CD14-positive monocyte (primary cell): ENCODE measurements at places on chromosomes 2 and 18.

DNA sequence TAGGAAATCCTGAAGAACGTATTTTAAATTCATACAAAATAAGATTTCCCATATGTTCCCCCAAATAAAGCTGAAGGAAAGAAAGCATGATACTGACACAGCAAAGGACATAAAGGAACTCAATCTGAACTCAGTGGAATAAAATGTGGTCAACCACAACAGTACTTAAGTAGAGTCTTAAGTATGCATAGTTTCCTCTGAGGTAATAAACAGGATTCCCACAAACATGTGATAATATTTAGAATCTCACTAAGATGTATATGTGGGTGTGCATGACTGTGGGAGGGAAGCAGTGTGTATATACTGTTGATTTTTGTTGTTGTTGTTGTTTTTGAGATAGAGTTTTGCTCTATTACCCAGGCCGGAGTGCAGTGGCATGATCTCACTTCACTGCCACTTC is 69.3 kb downstream of the NOL10 start:
- no peak for DNase-seq

GRCh38 chr2:161088658-161089350 is 71.4 kb upstream of the TANK start:
- DNase-seq: no peak

- DNase-seq: no peak
Measured at GRCh38 chr2:30218814-30219213, 12.5 kb upstream of the LBH start.

DNA sequence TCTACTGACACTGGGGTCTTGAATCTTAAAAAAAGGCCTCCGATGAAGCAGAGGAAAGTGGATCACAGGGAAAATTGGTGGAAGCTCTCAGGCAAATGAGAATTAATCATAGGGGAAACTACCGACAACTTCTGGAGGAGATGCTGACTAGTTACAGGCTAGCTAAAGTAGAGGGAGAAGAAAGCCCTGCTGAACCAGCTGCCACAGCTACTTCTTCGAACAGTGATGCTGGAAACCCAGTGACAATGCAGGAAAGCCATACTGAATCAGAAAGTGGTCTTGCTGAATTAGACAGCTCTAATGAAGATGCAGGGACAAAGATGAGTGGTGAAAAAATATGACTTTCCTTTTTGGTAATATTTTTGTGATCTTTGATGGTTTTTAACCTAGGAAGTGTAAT is 44.9 kb upstream of the SLC3A1 start:
- DNase-seq: no peak

- no peak for DNase-seq
Measured at GRCh38 chr2:5798084-5798483, 105.9 kb downstream of the SOX11 start.

- DNase-seq: peak; percentile 46
Measured at GRCh38 chr18:5057386-5058348, 139.4 kb downstream of the AKAIN1 start.

- DNase-seq: no peak
Measured at GRCh38 chr18:43970656-43971055, 693.4 kb upstream of the SYT4 start.

GRCh38 chr18:57043241-57043640 is 103.6 kb upstream of the BOD1L2 start:
- DNase-seq: no peak

DNA sequence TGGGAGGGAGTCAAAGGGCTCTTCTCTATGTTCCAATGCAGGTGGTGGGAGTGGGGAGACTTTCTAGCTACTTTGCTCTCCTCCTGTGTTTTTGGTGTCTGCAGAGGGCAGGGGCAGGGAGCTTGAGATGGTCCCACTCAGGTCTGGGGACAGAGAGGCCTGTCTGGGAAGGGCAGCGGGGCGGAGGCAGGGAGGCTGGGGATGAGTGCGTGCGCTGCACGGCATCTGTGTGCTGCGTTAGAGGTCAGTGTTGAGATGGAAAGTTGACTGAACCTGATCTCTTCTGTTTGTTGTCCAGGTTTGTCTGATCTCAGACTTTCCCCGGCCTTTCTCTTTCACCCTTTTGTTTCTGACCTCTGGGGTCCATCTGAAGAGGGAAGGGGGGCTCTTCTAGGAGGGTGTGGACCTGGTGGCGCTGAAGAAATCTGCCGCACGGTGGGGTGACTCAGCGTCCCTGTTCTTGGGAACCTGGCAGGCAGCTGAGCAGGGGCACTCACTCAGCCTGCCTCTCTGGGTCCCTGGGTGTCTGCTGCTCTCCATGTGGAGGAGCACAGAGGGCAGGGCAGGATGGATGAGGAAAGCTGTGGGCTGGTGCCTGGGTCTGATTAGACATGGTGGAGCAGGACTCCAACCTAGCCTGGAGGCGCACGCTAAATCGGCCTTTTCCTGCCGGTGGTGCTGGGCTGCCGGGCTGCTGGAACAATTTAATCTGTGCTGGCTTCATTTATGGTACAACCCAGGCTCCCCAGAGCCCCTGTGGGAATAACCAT is 24.1 kb downstream of the IGFBP2 start:
- DNase-seq: no peak

DNA sequence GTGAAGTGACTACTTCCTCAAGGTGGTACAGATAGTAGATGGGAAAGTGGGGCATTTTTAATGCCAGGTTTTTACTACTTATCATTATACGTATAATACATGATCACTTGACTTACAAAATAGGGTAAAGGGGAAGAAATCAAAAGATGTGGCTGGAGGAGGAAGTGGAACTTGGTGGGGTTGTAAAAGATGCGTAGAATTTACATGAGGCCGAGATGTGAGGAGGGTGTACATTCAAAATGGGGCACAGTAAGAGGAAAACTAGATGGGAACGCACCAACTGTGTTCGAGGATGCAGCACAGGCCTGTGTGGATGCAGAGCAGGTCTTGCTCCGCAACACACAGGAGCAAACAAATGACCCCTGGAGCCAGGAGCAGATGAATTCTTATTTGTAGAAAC is 403.3 kb downstream of the TXNL1 start:
- no peak for DNase-seq

DNA sequence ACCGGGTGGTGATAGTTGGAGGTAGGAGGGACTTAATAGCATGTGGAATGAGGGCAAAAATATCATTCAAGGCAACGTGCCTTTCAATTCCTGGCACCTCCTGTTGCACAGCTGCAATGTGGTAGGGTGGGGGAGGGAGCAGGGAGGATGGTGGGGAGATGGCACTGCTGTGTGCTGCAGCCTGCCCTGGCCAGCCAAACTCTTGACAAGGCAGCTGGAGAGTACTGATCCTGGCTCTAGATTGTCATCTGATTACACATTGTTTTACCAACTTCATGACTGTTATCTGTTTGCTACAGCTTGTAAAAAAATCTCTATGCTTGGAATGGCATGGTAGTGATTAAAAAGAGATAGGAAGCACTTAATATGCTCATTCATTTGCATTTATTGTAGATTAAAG is 47.7 kb downstream of the PLCL1 start:
- DNase-seq: no peak

DNA sequence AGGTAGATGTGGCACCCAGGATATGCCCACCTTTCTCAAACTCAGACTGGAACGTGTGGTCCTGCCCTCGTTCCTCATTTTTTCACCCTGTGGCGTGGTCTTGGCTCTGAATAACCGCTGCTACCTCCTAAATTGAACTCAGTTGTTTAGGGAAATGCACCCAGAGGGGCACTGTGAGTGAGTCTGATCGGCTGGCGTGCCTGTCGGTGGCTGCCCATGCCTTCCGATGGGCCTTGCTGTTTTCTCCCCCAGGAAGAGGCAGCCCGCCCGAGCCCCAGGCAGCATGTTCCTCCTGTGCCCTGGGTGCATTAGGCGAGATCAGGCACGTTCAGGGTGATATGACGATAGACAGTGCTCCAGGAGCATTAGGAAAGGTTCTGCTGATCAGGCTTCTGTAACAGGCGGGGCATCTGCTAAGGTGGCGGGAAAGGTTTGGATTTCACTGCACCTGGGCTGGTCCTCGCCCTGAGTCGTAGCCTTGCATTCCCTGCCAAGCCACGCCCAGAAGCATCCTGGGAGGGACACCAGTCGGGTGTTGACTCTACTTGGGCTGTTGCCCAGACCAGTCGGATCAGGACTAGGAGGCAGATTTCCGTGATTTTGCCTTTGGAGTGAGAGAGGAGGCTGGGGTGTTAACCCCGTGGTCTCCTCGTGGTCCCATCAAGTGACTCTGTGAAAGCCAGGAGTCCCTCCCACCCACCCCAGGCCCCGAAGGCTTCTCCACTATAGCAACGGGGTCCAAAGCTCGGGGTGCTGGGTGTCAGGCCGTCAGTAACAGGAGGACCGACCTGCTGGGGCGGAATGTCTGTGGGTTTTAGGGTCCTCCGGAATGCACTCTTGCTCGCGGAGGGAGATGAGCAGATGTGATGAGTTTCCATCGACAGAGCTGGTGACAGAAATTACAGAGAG is 75.1 kb downstream of the SH3BP4 start:
- no peak for DNase-seq

DNA sequence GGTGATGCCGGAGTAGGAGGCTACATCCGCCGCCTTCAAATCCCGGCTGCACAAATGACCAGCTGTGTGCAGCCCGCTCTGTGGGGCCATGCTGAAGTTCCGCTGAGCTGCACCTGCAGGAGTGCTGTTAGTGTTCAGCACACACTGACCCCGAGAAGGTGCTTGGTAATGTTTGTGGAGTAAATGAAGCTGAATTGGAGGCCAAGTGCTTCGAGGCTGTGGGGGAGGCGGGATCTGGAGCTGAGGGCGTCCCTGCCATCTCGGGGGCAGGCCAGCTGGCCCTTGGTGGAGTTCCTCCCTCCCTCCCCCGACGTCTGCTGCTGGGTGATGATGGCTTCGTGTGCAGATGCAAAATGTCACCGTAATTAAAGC is 23.2 kb downstream of the KCNF1 start:
- no peak for DNase-seq

DNA sequence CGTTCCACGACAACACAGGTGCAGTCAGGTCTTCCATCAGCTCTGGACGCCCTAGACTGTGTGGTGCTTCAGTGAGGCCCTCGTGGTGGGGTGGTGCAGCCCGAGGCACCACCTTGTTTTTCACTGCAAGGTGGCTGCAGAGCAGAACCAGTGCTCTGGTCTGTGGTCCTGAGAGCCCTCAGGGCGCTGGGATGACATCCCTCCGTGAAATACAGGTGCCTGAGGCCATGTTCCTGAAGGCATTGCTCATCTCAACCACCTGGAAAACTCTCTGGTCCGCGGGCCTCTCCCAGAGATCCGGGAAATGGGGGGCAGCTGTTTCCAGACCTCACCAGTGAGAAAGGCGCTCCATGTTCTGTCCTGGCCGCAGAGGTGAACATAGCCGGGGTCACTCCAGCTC is 119.2 kb downstream of the ACOXL start:
- DNase-seq: no peak

GRCh38 chr18:27540111-27540510 is 355.0 kb upstream of the CHST9 start:
- DNase-seq: no peak

- DNase-seq: no peak
Measured at GRCh38 chr2:224608104-224608503, 22.9 kb upstream of the CUL3 start.

GRCh38 chr2:37471994-37472393 is 127.6 kb downstream of the QPCT start:
- DNase-seq: no peak

- no peak for DNase-seq
Measured at GRCh38 chr2:86806059-86806857, 15.5 kb upstream of the CD8A start.

DNA sequence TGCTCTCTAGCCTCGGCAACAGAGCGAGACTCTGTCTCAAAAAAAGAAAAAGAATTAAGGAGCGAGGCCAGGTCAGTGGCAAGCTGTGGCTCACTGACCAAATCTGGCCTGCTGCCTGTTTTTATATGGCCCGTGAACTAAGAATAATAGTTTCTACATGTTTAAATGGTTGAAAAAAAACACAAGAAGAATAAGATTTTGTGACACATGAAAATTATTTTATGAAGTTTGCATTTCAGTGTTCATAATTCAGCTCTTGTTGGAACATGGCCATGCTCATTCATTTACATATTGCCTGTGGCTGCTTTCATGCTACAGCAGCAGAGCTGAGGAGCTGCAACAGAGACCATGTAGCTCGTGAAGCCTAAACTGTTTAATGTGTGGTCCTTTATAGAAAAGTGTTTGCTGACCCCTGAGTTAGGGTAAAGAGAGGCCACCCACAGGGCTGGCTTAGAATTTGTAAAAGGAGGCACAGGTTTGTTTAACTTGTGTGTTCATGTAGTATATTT is 59.5 kb downstream of the MFSD6 start:
- DNase-seq: no peak

GRCh38 chr2:118973542-118973951 is 31.6 kb downstream of the MARCO start:
- peak; percentile 46 for DNase-seq

- DNase-seq: no peak
Measured at GRCh38 chr2:65655000-65655399, 222.6 kb upstream of the SPRED2 start.

DNA sequence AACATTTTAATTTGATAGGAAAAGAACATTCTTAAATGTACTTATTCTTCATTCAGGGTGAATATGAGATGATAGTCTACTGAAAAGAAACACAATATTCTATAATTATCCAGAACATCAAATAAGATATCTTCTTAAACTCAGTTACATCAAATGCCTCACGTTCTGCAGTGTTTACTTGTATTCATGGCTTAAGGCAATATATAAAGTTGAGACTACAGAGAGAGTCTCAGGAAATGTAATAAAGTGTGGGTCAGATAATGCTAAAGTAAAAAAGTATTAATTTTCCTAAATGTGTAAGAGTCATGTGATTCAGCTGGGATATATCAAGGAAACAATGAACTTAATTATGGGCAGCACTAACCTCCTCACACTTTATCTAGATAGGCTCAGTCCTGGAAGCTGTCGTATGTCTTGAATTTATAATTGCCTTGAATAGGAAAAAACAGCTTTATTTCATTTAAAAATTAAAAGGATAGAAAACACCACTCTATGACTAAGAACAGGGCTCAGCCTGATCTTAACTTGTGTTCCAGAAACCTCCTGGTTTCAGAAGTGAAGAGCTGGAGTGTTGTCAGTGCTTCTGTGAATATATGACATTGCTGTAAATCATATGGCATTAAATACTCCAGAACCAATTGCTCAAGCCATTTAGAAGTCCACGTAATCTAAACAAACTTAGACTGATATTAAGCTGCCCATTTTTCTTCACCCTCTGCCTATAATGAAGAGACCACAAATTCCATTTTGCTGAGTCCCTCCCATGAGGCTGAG is 240.2 kb downstream of the FSIP2 start:
- DNase-seq: no peak

GRCh38 chr2:186426153-186427016 is 59.7 kb upstream of the ZC3H15 start:
- DNase-seq: no peak

GRCh38 chr18:42641996-42642395 is 473.5 kb downstream of the RIT2 start:
- no peak for DNase-seq
